ENCODE measurements at places on chromosomes 5 and 9. TPM values are rescaled to one million over a fixed set of nuclear protein-coding genes. Genes with fewer than 3 reads are reported as not detected.

- peaks cover 33% of the 10 kb centered on the region for H3K4me1 ChIP-seq
- H3K27ac ChIP-seq = no peak overlapping the region
- DNase-seq = no peak
- H3K4me3 ChIP-seq = no peak overlapping the region
- peaks cover 13% of the 10 kb centered on the region for H3K36me3 ChIP-seq
Measured at GRCh38 chr5:33268374-33268773, 172.4 kb upstream of the TARS1 start.

The PITX1 gene
- total RNA-seq = 0.18 TPM

The GOLGA2 gene
- total RNA-seq = 210 TPM

DNA sequence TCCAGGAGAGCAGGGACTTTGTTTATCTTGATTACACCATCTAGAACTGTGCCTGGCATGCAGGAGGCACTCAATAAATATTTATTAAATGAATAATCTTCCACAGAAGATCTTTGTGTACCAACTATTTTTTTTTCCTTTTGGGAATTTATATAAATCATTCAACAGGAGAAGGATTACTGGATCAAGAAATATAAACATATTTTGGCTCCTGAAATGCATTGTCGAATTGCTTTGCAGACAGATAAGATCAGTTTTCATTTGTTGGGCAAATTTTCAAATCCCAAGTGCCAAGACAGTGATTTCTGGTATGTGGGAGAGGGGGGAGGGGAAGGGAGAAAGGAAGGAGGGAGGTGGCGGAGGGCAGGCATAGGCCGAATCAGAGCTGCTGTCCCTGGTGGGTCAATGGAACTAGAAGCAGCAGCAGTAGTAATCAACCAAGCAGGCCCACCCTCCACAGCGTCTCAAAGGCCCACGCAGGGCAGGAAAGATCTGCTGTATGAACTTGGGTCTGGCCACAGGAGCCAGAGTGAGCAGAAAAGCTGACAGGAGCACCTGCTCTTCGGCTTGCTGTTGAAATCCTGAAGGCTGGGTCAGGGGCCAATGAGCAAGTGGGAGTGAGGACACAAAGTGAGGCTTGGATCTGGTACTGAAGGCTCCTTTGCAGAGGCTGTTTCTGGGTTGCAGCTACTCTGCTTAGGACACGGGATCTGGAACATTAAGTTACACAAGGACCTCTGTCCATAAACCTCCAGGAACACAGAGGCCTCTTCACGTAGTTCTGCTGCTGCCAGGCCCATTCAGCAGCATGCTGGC, 15.8 kb upstream of the TRAF1 start:
- no peak overlapping the region for H3K4me3 ChIP-seq
- H3K27me3 ChIP-seq = no peaks in the 10 kb centered on the region
- no peak for DNase-seq
- H3K4me1 ChIP-seq = peaks cover 49% of the 10 kb centered on the region
- peak overlapping the region; percentile 64 for H3K27ac ChIP-seq

The PCDHGA6 gene
- total RNA-seq = 0.65 TPM

- DNase-seq = no peak
- no peaks in the 10 kb centered on the region for H3K36me3 ChIP-seq
- peaks cover 5% of the 10 kb centered on the region for H3K4me1 ChIP-seq
- no peak overlapping the region for H3K4me3 ChIP-seq
Measured at GRCh38 chr5:58317009-58317408, 142.9 kb downstream of the PLK2 start.

- H3K36me3 ChIP-seq = no peaks in the 10 kb centered on the region
- no peak overlapping the region for H3K27ac ChIP-seq
- DNase-seq = no peak
Measured at GRCh38 chr9:106322706-106323245, 540.2 kb upstream of the ZNF462 start.

DNA sequence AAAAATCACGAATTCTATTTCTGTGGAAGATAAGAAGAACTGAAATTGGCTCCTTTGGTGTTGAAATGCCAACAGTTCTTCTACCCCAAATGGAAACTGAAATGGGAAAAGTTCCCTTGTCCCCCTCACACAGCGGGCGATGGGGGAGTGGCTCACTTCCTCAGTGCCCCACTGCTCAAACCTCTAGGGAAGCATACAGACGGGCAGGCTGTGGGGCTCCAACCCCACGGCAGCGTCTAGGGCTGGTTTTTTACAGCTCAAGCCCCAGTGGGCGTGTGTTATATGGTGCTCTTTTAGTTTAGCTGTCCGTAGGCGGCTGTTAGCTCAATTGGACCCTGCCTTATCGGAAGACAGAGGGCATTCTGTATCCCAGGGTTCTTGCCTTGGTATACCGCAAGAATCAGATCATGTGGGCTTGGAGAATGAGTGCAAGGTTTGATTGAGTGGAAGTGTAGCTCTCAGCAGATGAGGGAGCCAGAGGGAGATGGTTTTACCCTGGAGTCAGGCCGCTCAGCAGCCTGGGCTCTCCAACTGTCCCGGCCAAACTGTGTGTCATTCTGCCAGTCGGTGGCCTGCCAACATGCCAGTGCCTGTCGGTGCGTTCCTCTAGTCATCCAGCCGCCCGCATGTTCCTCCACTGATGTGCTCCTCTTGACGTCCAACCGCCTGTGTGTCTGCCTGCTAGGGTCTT, 166.3 kb upstream of the ZNF608 start:
- peaks cover 24% of the 10 kb centered on the region for H3K4me1 ChIP-seq
- no peaks in the 10 kb centered on the region for H3K36me3 ChIP-seq
- H3K4me3 ChIP-seq = no peak overlapping the region
- no peaks in the 10 kb centered on the region for H3K27me3 ChIP-seq

The DND1 gene
- 1.3 TPM for total RNA-seq
